Erythroblast (primary cell): ENCODE measurements at places on chromosomes 6 and 20.

DNA sequence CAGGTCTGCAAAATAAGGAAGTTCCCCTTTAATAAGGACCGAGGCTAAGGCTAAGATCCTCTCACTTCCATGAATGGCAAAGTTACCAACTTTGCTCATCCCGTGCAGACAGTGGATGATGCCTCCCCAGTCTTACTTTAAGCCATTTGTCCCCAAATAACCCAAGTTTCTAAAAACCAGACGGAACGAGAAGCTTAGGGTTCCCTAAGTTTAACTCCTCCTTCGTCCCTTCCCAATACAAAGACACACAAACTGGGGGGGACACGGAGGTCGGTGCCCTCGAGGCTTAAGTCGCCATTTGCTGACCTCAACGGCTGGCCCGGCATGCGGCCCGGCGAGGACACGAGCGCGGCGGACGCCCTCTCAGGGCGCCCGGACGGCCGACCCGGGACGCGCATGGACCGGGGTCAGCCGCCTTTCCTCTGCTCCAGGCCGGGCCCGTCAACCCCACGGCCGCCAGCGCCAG lies 527 bp downstream of the FBXO30 start:
- DNase-seq, result peak; percentile 76

GRCh38 chr20:56429502-56429901 lies 17.4 kb downstream of the CASS4 start:
- peak; percentile 10 for DNase-seq

DNA sequence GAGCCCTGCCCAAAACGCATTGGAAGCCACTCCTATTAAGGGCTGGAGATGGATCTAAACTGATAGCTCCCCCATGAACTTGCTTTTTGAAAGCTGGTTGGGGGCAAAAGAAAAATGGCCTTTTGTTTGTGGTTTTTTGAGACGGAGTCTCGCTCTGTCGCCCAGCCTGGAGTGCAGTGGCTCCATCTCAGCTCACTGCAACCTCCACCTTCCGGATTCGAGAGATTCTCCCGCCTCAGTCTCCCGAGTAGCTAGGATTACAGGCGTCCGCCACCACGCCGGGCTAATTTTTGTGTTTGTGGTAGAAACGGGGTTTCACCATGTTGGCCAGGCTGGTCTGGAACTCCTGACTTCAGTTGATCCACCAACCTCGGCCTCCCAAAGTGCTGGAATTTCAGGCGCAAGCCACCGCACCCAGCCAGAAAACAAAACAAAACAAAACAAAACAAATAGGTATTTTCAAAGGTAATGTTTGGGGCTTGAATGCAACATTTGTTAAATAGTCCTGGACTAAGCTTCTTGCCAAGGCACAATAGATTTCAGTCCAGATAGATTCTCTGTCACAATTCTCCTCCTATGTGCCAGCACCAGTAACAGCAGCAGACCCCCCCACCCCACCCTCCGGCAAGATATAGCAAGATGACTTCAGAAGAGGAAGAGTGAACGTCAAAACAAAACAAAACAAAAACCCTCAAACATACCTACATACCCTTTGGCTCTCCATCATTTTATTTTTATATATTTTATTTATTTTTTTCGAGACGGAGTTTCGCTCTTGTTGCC lies 26.5 kb upstream of the ABT1 start:
- DNase-seq, result no peak

- no peak for DNase-seq
Observed at GRCh38 chr20:33784225-33784624, 26.9 kb upstream of the CHMP4B start.

DNA sequence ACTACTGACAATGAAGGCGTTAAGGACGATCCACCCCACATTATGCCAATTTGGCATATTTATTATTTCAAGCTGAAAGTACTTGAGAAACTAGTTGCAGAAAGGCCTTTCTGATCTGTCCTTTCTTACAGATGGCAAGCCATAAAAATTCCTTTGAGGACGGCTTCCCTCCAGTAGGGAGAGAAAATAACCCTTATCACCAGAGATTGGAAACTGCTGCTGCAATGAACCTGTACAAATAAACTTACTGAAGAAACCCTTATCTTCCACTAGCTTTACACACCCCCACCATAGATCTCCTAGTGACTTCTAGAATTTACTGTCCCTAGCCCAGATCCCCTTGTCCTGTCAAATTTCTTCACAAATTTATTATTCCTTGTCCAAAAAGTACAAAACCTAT lies 105.2 kb downstream of the MAP7 start:
- no peak for DNase-seq

DNA sequence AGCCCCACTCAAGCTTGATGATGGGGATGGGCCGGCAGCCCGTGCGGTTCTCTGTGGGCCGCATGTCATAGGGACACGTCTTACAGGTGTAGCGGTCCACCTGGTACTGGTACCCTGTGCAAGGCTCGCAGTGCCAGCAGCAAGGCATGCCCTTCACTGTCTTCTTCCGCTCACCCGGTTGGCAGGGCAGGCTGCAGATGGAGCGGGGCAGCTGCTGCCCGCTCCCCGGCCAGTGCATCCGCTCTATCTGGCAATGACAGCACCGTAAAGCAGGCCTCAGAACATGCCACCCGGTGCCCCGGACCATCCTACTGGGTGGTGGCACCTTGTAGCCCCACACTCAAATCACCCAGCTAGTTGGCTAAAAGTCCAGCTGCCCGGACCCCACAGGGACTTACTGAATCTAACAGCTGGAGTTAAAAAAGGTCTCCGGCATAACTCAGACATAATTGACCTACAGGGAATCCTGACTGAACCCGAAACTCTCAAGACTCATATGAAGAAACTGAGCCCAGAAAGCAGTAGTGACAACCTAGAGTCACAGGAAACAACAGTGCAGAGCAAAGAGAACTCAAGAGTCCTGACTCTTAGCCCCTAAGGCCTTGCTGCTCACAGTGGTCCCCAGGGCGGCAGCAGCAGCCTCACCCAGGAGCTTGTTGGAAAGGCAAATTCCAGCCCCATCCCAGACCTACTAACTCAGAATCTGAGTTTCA lies 109.4 kb downstream of the GRM4 start:
- DNase-seq, result no peak

GRCh38 chr20:40744818-40745175 lies 55.8 kb upstream of the MAFB start:
- DNase-seq, result no peak

DNA sequence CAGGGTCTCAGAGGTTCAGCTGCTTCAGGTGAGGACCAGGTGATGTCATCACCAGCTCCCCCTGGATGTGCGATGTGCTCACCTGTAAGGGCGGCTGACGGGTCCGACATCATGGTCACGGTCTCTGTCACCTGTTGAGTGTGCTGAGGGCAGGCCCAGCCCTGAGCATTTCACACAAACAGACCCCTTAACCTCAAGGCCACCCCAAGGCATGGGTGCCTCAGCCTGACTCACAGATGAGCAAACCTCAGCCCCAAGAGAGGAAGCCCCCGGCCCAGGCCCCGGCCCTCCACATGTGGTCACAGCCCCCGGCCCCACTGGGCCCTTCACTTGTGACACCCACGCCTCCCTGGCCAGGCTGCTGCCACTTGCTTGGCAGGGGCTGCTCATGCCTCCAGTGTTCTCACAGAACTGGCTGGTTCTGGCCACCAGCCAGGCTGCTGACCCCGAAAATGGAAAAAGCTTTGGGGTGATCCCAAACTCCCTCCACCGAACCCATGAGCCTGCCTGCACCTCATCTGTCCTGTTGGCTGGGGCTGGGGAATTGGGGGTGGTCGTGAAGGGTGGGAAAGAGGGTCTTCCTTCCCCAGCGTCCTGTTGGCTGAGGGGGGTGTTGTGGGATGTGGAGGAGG lies 33.3 kb downstream of the PRR18 start:
- DNase-seq, result no peak

DNA sequence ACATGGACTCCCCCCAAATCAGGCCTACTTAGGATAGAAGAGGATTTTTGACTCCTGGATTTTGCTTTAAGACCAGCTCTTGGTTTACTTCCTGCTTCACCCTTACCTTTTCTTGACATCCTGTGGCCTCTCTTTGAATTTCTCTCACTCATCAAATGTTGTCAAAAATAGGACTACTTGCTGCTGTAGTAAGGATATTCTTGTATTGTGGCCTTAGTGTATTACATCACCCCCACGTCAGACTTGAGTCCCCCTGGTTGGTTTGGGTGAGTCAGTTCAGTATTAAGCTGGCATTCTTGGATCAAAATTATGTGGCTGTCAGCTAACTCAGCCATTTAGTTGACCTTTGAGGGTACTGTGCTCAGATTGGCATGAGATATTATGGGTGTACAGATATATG lies 1.1 kb downstream of the TPX2 start:
- peak; percentile 70 for DNase-seq

DNA sequence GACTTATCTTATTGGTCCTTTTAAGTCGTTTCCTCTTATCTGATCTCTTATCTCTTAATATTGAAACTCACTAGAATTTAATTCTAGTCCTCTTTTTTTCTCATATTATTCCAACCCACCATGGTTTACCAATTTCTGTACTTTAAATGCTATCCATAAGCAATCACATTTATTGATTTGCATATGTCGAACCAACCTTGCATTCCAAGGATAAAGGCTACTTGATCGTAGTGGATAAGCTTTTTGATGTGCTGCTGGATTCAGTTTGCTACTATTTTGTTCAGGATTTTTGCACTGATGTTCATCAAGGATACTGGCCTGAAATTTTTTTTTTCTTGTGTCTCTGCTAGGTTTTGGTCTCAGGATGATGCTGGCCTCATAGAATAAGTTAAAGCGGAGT lies 7.7 kb downstream of the DEFB125 start:
- DNase-seq, result no peak

- no peak for DNase-seq
Observed at GRCh38 chr20:37231947-37232630, 29.5 kb downstream of the GHRH start.

DNA sequence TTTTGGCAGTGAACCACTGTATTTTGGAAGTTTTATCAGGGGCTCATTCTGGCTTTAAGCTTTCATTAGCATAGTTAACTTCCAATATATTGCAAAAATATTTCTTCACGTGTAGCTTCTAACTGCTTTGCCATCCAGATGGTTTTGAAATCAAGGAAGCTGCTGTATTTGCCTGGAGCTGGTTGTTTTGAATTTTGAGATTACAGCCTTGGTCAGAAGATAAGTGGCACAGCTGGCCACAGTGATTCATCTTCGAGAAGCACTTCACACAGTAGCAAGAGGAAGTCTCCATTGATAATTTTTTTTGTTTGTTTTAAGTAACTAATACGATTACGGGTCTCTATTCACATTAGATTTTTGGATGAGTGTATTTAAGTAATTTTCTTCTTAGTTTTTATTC lies 3.8 kb downstream of the APCDD1L start:
- DNase-seq, result no peak

DNA sequence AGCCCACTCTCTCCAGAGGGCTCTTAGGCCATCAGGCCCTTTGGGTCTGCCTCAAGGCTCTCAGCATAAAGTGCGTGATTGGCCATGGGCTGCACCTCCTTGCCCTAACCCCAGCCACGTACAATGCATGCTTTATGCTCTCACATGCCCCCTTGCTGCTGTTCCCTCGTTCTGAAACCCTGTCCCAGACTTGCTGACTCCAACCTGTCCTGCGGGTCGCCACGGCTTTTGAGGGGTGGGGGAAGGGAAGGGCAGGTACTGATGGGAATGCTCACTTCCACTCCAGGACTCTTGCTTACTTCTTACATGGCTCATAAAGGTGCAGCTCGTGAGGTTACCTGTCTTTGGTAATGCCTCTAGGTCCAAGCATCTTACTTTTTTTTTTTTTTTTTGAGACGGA lies 6.0 kb downstream of the ARMC12 start:
- no peak for DNase-seq

- no peak for DNase-seq
Observed at GRCh38 chr6:152587473-152587872, 49.7 kb downstream of the SYNE1 start.

- peak; percentile 86 for DNase-seq
Observed at GRCh38 chr6:28330041-28330440, 5.9 kb downstream of the ZSCAN31 start.

- no peak for DNase-seq
Observed at GRCh38 chr6:135146162-135146934, 34.8 kb upstream of the MYB start.

DNA sequence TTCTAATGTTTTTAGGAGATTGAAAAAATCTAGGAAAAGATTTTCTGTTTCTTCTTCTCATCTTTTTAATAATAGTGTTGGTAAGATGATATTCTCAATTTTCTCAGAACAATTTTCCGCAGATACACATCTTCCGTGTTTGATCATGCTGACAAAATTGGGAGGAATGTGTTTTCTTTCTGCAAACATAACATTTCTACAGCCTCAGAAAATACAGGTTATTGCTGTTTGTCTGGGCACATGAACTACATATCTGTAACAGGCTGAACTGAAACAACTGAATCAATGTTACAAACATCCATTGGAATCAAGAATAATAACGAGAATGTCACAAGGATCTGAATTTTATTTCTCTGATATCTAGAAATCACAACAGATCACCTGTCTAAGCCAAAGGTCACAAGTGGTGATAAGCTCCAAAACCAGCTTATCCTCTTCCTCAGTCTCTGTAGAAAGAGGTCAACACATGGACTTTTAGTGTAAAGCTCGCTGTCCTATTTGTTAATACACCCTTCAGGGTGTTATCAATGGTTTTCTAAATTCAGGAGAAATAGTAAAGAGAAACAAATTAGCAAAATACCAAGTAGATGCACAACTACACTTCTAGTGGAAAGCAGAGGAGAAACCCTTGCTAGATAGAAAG lies 197.3 kb upstream of the MARCKS start:
- DNase-seq, result no peak

- DNase-seq, result no peak
Observed at GRCh38 chr6:144855812-144856531, 570.8 kb downstream of the UTRN start.

GRCh38 chr6:11639376-11640235 lies 102.1 kb downstream of the TMEM170B start:
- DNase-seq, result no peak

- peak; percentile 29 for DNase-seq
Observed at GRCh38 chr20:51434580-51435247, 107.8 kb downstream of the NFATC2 start.

DNA sequence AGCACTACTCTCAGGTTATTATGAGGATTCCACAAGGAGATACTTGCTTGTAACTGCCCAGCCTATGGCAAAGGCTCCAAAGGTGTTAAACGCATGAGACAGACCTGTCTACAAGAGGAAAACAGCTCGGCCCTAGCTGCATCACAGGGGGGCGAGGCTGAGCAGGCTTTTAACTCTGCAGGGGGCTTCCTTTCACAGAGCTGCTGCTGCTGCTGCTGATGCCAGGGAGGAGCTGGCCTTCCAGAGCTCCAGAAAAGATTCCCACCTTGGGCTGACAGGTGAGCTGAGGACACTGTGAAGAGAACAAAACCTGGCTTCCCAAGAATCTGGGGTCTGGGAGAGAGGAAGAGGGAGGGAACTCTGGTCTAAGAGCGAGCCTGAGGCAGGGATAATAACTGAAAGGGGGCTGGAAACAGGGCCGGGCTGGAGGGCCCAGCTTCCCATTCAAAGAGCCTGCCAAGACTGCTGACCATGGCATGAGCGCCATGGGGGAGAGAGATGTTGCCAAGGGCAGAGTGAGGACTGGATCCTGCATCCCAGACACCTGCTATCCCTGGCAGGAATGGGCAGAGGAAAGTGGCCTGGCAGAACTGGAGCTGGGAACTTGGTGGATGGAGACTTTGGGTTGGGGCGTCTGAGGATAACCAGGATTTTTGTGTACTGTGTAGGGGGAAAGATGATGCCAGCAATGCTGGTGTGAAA lies 211.1 kb upstream of the LRFN2 start:
- DNase-seq, result no peak
